ENCODE measurements at places on chromosomes 3 and 15.

DNA sequence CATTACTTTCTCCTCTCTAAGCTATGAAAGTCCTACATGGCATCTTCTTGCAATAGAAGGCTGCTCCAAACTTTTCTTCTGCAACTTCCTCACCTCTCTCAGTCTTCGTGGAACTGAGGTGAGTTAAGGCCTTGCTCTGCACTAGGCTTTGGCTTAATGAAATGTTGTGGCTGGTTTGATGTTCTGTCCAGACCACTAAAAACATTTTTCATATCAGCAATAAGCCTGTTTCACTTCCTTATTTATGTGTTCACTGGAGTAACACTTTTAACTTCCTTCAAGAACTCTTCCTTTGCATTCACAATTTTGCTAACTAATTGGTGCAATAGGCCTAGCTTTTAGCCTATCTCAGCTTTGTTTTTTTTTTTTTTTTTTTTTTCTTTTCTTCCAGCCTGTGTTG, 335.3 kb upstream of the NECTIN3 start:
- DNase-seq = no peak

DNA sequence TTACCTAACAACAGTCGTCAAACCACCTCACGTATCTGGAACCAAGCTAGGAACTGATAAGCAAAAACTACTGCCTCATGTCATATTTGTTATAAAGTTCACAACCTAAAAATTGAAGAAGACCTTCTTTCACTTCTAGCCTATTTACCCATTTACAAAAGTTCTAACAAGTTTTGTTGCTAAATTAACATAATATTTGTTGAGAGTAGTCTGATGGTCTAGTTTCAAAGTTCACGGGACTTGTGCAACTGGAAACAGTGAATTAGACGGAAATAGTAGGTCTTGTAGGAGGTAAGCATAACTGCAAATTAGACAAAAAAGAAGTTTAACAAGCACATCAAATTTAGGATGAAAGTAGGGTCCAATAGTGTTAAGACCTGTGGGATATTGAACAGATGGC, 51.9 kb downstream of the CCR4 start:
- DNase-seq = no peak

- DNase-seq = no peak
These were observed 23.1 kb downstream of the SYN2 start for GRCh38 chr3:12027184-12027846.

DNA sequence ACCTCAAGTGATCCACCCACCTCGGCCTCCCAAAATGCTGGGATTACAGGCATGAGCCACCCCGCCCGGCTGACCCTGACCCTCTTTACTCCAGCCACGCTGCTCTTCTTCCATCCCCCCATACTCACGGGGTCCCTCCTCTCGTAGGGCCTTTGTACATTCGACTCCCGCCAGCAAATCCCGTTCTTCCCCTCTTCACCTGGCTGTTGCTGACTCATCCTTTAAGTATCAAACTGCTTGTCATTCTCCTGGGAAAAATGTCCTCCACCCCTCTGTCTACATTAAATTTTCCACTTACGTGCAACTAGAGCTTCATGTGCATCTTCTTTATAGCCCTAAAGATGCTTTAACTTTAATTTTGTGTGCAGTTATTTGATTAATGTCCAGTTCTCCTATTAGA, 203.1 kb downstream of the OPA1 start:
- DNase-seq = no peak

- no peak for DNase-seq
These were observed 75.5 kb downstream of the ADAMTS9 start for GRCh38 chr3:64612082-64612860.

DNA sequence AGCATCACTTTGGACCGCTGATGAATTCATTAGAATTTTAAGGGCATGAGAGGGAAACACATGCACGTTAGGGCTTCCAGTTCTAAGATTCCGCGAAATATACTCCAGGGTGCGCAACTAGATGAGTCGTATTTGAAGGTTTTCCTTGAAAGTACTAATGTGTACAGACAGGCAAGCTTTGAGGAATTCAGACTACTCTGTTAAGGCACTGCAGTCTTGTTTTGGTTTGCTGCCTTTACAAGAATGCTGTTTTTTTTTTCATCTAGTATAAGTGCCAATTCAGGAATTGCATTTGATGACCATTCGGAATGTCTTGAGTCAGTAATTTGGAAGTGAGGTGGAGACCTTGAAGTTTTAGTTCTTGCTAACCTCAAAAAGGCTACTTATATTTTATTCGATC, 19.1 kb downstream of the TRNT1 start:
- DNase-seq = no peak

DNA sequence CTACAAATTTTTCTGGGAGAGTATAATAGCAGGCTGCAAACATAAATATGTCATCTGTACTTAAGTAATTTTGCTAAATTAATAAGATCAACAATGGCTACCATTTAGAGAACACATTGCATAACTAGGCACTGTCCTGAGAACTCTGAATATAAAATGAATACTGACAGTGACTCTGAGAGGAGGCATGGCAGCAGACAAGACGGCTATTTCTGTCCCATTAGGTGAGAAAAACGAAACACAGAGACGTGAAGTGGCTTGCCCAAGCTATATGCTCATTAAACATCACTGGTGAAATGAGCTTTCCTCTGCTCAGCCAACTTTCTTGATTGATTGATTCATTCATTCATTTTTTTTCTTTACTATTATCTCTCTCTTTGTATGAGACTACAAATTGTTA, 384.3 kb downstream of the PTPRG start:
- no peak for DNase-seq

DNA sequence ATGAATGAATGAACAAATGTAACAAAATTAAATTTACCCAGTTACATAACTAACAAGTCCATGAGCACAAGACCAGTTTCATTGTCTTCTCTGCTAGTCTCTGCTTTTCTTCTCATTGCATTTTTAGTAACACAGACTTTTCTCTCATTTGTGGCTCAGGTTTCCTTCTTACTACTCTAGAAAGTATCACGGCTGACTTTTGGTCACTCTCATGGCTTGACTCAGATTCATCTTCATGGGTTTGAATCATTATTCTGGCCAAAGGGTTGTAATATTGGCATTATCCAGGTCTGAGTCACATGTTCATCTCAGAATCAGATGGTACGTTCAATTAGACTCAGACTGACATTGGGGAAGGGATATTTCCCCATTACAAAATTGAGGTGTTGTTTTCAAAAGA, 121.5 kb upstream of the SATB1 start:
- DNase-seq = no peak

GRCh38 chr3:20055020-20055775, 15.0 kb downstream of the KAT2B start:
- no peak for DNase-seq

GRCh38 chr15:38010395-38010794, 76.0 kb downstream of the TMCO5A start:
- DNase-seq = no peak

GRCh38 chr3:151439652-151440125, 21.2 kb downstream of the IGSF10 start:
- no peak for DNase-seq

DNA sequence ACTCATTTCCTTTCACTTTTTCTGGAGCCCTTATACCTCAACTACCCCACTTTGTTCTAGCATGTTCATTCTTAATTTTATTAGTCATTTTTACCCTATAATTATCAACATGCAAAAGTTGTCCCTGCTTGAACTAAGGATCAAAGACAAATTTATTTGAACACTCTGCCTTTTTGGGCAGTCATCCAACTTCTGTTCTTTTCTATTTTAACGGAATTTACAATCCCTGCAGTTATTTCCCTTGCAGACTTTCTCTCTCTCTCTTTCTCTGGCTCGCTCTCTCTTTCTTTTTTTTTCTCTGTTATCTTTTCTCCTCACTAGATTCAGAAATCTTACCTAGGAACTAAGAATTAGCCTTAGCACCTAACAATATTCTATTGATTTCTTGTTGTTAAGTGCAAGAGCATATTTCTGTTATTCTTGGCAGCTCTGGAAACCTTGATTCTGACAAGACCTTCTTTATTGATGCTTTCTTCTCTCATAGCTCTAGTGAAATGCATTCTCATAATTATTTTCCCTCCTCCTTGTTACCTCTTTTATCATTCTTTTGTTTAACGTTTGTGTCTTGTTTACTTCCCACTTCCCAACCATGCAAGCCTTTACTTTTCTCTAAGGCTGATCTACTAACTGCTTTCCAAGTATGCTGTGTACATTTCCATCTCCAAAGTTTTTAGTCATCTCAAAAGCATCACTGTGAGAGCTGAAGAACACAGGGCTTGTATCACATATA, 951.6 kb downstream of the DIPK2A start:
- DNase-seq = no peak
